Hepatocyte (in vitro differentiated cells): ENCODE measurements at places on chromosomes 13 and 19.

DNA sequence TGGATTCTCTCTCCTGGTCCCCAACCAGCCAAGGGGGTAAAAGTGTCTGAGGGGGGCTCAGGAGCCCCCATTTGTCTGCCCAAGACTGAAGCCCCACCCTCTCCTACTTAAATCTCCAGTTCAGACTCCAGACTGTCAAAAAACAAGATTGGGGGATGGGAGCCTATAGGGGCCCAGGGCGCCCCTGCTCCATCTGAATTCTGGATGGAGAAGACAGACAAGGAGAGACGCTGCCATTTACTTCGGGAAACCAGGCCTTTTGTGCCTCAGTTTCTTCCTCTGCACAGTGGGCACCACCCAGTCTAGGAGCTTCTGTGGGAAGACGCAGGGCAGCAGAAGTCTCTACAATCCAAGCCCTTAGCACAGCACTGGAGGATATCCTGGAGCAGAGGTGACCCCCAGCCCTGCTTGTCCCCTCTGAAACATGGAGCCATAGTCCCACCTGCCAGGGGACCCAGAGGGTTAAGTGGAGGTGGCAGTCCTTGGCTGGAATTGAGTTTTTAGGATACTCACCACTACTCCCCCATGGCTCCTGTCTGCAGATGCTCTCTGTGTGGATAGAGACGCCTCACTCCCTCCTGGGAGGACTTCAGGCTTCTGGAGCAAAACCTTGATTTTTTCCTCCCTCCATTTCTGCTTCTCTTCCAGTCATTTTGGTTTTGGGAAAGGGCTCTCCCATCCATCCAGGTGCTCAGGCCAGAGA, 1.7 kb upstream of the CRLF1 start:
- no peak overlapping the region for H3K4me3 ChIP-seq
- H3K27me3 ChIP-seq = peaks cover 89% of the 10 kb centered on the region
- peaks cover 47% of the 10 kb centered on the region for H3K4me1 ChIP-seq
- DNase-seq = no peak
- no peaks in the 10 kb centered on the region for H3K36me3 ChIP-seq

GRCh38 chr13:36297366-36298338, at the start of gene CCDC169:
Gene CCDC169, minus strand, starts transcription at chr13:36297814. Its CDS starts 95 bp downstream, at chr13:36297719.
- no peaks in the 10 kb centered on the region for H3K27me3 ChIP-seq
- H3K36me3 ChIP-seq = no peaks in the 10 kb centered on the region
- H3K4me1 ChIP-seq = no peaks in the 10 kb centered on the region
- H3K4me3 ChIP-seq = peak within 1 kb of the TSS; percentile 54
- peak; percentile 81 for DNase-seq
- H3K27ac ChIP-seq = peak within 1 kb of the TSS; percentile 58

DNA sequence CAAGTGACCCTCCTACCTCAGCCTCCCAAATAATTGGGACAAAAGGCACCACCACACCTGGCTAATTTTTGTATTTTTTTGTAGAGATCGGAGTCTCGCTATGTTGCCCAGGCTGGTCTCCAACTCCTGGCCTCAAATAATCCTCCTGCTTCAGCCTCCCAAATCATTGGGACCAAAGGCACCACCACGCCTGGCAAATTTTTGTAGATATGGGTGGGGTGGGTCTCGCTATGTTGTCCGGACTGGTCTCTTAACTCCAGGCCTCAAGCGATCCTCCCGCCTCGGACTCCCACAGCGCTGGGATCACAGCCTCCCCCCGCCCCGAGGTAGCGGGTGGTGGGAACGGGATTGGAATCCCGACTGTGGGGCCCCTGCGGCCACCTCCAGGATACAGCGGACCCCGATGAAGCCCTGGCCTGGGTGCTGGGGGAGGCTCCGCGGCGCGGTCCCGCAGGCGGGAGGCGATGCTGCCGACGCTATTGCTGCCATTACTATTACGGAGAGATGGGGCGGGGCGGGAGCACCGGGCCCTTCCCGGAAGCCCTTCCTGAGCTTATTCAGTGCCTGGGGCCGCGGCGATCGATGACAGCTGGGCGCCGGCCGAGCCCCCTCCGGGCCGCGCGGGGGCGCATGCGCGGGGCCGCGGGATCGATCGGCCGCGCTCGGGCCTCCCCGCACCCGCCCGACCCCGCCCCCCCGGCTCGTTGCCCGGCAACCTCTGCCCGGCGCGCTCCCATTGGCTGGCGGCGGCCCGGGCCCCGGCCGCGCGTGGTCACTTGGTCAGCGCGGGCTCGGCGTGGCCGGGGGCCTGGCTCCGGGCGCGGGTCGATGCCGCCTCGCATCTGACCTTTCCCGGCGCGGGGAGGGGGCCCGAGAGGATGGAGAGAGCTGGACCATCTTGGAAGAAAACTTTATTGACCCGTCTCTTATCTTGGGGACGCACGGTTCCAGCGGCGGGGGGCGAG, 27.9 kb upstream of the ONECUT3 start:
- H3K36me3 ChIP-seq = no peaks in the 10 kb centered on the region
- H3K27ac ChIP-seq = no peak overlapping the region
- H3K4me3 ChIP-seq = peak overlapping the region; percentile 79
- DNase-seq = peak; percentile 75
- H3K4me1 ChIP-seq = peaks cover 6% of the 10 kb centered on the region

DNA sequence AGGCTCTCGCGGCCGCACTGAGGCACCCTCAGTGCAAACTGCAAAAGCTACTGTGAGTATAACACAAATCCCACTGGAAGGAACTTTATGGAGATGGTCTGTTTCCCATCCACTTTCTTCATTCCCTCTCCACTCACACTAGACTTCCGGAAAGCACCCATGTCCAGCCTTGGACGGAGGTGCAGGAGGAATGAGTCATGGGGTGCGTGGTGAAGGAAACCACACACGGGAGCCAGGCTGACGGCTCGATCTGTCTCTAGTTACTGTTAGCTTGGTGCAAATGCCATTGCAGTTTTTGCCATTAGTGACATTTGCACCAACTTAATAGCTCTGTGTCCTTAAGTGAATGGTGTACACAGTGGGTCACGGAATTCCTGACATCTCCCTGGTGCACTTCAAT, 14.6 kb downstream of the NLRP8 start:
- no peaks in the 10 kb centered on the region for H3K36me3 ChIP-seq
- no peaks in the 10 kb centered on the region for H3K4me1 ChIP-seq
- H3K27me3 ChIP-seq = no peaks in the 10 kb centered on the region

DNA sequence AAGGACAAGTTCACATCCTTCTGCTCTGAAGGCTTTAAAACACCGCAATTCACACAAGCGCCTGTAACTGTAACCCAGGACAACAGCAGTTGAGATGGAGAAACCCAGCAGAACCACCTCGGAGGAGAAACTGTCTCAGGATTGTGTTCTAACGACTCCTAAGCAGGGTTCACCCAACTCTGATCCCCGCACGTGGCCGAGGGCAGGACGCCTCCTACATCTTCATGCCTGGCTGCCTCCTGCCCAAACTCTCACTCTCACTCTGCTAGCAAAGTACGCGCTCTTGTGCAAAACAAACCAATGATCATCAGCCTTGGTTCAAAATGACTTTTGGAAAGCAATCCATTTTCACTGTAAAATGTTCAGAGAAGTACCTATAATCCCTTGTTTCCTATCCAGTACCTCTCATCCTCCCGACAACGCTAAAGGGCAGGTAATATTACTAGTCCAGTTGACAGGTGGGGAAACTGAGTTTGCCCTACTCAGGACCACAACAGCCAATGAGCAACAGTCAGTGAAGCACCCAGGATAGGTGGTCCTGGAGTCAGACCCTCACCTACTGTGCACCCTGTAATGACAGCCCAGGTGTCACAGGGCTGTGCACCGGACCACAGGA, 25.6 kb downstream of the EPS15L1 start:
- no peak overlapping the region for H3K4me3 ChIP-seq
- no peaks in the 10 kb centered on the region for H3K27me3 ChIP-seq
- H3K4me1 ChIP-seq = peaks cover 41% of the 10 kb centered on the region
- H3K27ac ChIP-seq = peak overlapping the region; percentile 87
- no peaks in the 10 kb centered on the region for H3K36me3 ChIP-seq

GRCh38 chr13:95073747-95074311, 227.4 kb downstream of the ABCC4 start:
- no peak overlapping the region for H3K4me3 ChIP-seq
- H3K27ac ChIP-seq = no peak overlapping the region
- DNase-seq = no peak
- no peaks in the 10 kb centered on the region for H3K4me1 ChIP-seq
- no peaks in the 10 kb centered on the region for H3K36me3 ChIP-seq

DNA sequence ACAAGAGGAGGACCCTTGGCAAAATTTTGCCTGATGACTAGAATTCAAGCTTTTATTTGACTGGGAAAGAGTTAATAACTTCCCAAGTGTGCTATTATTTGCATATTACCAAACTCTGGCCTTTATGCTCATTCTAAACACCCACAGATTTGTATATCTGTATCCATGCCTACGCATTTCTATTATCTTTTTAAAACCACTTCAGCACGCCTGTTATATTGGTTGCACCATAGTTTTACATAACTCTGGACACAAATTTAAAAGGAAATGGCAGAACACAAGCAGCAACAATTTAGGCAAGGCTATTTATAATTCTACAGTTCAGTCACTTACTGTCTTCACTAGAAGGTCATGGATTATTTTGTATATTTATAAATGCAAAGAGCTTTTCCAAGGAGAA, 3.7 kb upstream of the RASL11A start:
- no peak for DNase-seq
- H3K27ac ChIP-seq = no peak overlapping the region
- no peaks in the 10 kb centered on the region for H3K27me3 ChIP-seq
- H3K4me3 ChIP-seq = no peak overlapping the region
- no peaks in the 10 kb centered on the region for H3K36me3 ChIP-seq

GRCh38 chr13:108752276-108752675, 122.9 kb downstream of the MYO16 start:
- no peak overlapping the region for H3K27ac ChIP-seq
- H3K4me3 ChIP-seq = no peak overlapping the region
- H3K27me3 ChIP-seq = no peaks in the 10 kb centered on the region
- DNase-seq = no peak
- H3K36me3 ChIP-seq = no peaks in the 10 kb centered on the region

- no peaks in the 10 kb centered on the region for H3K36me3 ChIP-seq
- no peak overlapping the region for H3K27ac ChIP-seq
- peaks cover 4% of the 10 kb centered on the region for H3K4me1 ChIP-seq
- H3K4me3 ChIP-seq = no peak overlapping the region
- H3K27me3 ChIP-seq = no peaks in the 10 kb centered on the region
- no peak for DNase-seq
Measured at GRCh38 chr13:48896312-48896711, 79.4 kb upstream of the FNDC3A start.

GRCh38 chr19:47691090-47691489, 22.1 kb upstream of the EHD2 start:
- no peaks in the 10 kb centered on the region for H3K4me1 ChIP-seq
- no peak for DNase-seq
- no peak overlapping the region for H3K4me3 ChIP-seq
- no peaks in the 10 kb centered on the region for H3K36me3 ChIP-seq

GRCh38 chr13:109214393-109214792, 572.0 kb downstream of the IRS2 start:
- H3K4me1 ChIP-seq = no peaks in the 10 kb centered on the region
- no peaks in the 10 kb centered on the region for H3K27me3 ChIP-seq
- no peak overlapping the region for H3K27ac ChIP-seq

GRCh38 chr13:93227878-93228642, 1.5 kb downstream of the GPC6 start:
- peak overlapping the region; percentile 95 for H3K27ac ChIP-seq
- H3K4me1 ChIP-seq = peaks cover 44% of the 10 kb centered on the region
- no peaks in the 10 kb centered on the region for H3K27me3 ChIP-seq
- no peaks in the 10 kb centered on the region for H3K36me3 ChIP-seq
- H3K4me3 ChIP-seq = peak overlapping the region; percentile 85

- H3K36me3 ChIP-seq = no peaks in the 10 kb centered on the region
- no peak overlapping the region for H3K27ac ChIP-seq
- no peak for DNase-seq
- peaks cover 4% of the 10 kb centered on the region for H3K4me1 ChIP-seq
- H3K27me3 ChIP-seq = no peaks in the 10 kb centered on the region
Measured at GRCh38 chr13:41991936-41992335, 31.0 kb upstream of the VWA8 start.

GRCh38 chr13:113063091-113063491, 42.5 kb upstream of the F7 start:
- no peak for DNase-seq
- no peaks in the 10 kb centered on the region for H3K27me3 ChIP-seq
- no peaks in the 10 kb centered on the region for H3K36me3 ChIP-seq
- no peak overlapping the region for H3K4me3 ChIP-seq

DNA sequence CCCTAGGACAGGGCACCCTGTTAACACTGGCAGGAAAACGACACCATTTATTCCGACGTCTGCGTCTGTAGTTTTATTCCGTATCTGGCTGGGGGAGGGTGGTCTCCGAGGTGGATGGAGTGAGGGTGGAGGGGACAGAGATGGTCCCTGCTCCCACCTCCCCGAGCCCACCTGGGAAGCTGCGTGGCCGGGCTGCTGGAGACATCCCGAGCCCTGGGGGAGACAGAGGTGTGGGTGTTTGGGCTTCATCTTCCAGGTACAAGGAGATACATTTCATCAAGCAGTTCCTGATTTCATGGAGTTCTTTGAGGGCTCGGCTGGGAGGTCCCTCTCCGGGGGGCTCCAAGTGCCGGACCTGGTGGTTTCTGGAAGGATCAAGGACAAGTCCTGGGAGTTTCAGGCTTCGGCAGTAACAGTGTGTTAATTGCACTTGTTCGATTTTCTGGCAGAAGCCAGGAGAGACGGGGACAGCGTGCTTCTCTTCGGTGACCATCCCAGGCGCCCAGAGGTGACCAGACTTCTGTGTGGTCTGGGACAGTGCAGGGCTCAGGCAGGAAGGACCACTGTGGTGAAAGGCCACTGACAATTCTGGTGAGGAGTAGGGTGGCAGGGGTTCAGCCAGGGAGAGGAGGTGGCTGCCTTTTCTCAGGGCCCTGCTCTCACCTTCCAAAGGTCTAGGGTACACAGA, 20.1 kb upstream of the MKNK2 start:
- no peak overlapping the region for H3K4me3 ChIP-seq
- no peak overlapping the region for H3K27ac ChIP-seq
- peaks cover 8% of the 10 kb centered on the region for H3K4me1 ChIP-seq
- DNase-seq = no peak
- H3K36me3 ChIP-seq = no peaks in the 10 kb centered on the region

DNA sequence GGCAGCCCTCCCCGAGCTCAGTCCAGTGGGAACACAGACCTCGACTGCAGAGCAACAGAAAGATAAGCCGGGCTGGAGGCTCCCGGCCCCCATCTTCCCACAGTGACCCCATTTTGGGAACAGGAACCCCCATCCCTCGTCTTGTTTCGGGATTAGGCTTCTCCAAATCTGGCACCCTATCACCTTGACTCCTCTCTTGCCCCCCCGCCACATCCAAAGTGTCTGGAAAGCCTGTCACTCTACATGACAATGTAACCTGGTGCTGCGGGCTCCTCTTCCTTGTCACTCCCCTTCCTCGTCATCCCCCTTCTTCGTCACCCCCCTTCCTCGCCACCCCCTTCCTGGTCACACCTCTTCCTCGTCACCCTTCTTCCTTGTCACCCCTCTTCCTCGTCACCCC, 10.1 kb downstream of the PAK4 start:
- no peak for DNase-seq
- no peaks in the 10 kb centered on the region for H3K36me3 ChIP-seq
- H3K27me3 ChIP-seq = no peaks in the 10 kb centered on the region
- no peak overlapping the region for H3K4me3 ChIP-seq

- H3K27me3 ChIP-seq = no peaks in the 10 kb centered on the region
- H3K27ac ChIP-seq = no peak overlapping the region
- H3K4me1 ChIP-seq = no peaks in the 10 kb centered on the region
- H3K4me3 ChIP-seq = no peak overlapping the region
Measured at GRCh38 chr19:42816894-42817293, 51.4 kb upstream of the PSG8 start.

- no peak overlapping the region for H3K4me3 ChIP-seq
- no peak for DNase-seq
- no peaks in the 10 kb centered on the region for H3K27me3 ChIP-seq
- no peak overlapping the region for H3K27ac ChIP-seq
- no peaks in the 10 kb centered on the region for H3K4me1 ChIP-seq
- H3K36me3 ChIP-seq = no peaks in the 10 kb centered on the region
Measured at GRCh38 chr13:34310539-34310938, 492.6 kb downstream of the RFC3 start.
